ENCODE measurements at places on chromosomes 16 and 17.

GRCh38 chr16:83762141-83762991 is 45.4 kb upstream of the HSBP1 start:
- no peak for DNase-seq

GRCh38 chr17:46191322-46192188 is 1.7 kb downstream of the KANSL1 start:
- DNase-seq = no peak

DNA sequence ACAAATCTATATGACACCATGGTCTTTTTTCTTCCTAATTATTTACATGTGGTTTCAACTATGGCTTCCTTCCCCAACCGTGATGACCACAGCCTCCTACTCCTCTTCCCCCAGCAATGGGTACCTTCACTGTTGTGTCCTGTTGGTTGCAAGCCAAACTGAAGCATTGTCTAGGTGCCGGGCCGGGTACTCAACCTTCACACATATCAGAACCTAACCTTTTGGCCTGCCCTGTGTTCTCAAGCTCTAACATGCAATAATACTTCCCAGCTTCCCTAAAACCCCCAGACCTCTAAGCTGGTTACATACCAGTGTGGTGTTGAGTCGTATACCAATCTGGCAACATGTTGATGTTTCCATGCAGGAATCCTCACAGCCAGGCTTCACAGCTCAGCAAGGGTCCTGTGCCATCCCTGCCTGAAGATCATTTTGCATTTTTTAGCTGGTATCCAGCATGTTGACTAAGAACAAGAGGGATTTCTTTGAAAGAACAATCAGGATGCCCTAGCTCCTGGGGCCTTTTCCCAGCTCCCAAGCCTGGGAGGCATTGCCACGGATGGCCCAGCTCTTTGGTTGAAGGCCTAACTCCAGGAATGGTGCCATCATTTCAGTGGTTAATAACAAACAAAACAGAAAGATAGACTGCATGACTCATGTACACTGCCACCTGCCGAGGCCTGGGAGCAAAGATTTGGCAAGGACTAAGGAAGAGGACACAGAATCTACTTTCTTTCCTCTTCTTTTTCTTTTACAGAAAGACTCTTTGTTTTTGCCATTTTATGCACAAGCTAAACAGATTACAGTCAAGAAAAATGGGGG is 373.7 kb upstream of the SALL1 start:
- DNase-seq = no peak

DNA sequence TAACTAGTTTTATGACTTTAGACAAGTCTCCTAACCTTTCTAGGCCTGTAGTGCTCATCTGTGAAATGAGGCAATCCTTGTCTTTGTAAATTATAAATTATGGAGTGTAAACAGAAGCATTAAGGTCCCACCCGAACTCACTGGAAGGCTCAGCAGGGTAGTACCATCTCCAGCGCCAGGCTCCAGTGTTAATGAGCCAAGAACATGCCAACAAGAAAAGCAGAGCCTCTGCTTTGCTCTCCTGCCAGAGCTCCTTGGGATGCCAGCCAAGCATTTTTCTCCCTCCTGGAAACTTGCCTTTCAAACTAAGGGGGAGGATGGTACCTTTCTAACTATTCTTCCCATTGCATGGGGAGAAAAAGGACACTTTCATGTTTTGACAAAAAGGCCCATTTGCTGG is 14.9 kb downstream of the LIMD2 start:
- no peak for DNase-seq

- DNase-seq = no peak
These were observed 177.9 kb downstream of the SEC14L1 start for GRCh38 chr17:77318491-77319210.

- peak; percentile 69 for DNase-seq
These were observed 19.7 kb upstream of the SLC47A1 start for GRCh38 chr17:19513897-19514488.

DNA sequence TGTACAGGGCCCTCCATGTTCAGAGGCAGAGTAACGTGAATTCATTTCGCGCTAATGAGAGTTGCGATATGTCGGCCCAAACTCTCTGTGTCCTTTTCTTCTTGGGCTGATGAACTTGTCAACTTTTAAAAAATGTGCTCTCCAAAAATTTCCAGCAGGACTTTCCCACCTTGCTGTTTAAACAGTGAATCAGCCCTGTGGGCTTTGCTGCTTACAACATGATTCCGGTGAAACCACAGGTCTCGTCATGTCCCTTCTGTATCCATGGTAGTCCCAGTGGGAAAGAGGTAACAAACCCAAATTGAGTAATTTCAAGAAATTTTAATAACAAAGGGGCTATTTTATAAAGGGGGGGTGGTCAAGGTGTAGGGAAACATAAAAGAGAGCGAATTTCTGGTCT is 612.9 kb downstream of the MAF start:
- no peak for DNase-seq

GRCh38 chr17:16935786-16936185 is 36.1 kb downstream of the TNFRSF13B start:
- DNase-seq = peak; percentile 25

- DNase-seq = no peak
These were observed 18.7 kb upstream of the RFFL start for GRCh38 chr17:35082073-35082657.

GRCh38 chr16:79263425-79263824 is 337.1 kb downstream of the MAF start:
- DNase-seq = no peak

DNA sequence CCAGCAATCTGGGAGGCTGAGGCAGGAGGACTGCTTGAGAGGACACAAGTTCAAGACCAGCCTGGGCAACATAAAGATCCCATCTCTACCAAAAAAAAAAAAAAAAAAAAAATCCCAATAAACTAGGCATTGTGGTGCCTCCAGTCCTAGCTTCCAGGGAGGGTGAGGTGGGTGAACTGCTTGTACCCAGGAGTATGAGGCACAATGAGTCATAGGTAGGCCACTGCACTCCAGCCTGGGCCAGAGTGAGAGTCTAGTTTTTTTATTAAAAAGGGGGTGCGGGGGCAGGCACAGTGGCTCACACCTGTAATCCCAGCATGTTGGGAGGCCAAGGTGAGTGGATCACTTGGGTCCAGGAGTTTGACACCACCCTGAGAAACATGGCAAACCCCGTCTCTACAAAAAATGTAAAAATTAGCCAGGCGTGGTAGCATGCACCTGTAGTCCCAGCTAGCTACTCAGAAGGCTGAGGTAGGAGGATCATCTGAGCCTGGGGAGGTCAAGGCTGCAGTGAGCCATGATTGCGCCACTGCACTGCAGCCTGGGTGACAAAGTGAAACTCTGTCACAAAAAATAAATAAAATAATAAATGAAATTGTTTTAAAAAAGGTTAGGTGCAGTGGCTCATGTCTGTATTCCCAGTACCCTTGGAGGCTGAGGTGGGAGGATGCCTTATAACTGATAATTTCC is 7.8 kb upstream of the CHST6 start:
- no peak for DNase-seq

DNA sequence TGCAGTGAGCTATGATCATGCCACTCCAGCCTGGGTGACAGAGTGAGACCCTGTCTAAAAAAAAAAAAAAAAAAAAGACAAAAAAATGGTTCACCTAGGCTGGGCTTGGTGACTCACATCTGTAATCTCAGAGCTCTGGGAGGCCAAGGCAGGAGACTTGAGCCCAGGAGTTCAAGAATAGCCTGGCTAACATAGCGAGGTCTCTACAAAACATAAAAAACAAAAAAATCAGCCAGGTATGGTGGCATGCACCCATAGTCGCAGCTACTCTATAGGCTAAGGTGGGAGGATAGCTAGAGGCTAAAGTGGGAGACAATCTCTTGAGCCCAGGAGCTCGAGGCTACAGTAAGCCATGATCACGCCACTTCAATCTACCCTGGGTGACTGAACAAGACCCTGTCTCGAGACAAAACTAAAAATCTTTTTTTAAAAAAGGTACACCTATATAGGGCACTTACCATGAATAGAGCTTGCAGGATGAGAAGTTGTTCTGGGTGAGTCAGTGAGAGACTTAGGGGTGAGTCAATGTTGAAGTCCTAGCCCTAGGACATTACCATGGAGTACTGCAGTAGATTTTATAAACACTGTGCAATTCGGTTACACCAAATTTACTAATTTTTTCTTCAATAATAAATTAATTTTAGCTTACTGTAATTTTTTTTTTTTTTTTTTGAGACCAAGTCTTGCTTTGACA is 19.0 kb downstream of the USP32 start:
- no peak for DNase-seq

DNA sequence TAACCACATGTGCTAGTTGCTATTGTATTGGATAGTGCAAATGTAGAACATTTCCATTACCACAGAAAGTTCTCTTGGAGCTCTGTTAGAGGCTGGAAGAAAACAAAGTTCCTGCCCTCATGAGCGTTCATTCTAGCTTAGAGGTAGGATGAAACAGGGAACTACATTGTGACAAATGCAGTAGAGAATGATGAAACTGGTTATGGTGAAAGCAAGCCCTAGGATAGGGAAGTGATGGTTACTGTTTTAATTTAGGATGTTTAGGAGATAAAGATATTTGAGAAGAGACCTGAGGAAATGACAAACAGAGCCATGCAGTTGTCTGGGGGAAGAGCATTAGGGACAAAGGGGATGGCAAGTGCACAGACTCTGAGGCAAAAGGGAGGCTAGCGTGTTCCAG is 50.7 kb downstream of the AATF start:
- DNase-seq = no peak

- DNase-seq = no peak
These were observed 8.1 kb upstream of the IGF2BP1 start for GRCh38 chr17:48989100-48989499.

DNA sequence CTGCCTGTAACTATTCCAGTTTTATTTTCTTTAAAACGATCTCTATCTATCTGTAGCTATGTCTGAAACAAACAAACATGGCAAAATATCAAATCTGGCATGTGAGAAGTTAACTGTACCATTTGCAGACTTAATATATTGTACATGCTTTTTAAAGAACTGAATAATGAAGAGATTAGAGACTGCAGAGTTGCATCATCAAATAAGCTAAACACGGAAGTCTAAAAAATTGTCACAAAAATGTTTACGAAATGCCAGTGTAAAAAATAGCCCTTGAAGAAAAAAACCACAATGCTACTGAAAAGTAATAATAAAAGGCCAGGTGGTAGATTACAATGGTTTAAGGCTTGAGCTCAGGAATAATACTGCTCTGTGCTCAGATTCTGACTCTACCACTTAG is 43.1 kb downstream of the HS3ST3A1 start:
- DNase-seq = no peak

DNA sequence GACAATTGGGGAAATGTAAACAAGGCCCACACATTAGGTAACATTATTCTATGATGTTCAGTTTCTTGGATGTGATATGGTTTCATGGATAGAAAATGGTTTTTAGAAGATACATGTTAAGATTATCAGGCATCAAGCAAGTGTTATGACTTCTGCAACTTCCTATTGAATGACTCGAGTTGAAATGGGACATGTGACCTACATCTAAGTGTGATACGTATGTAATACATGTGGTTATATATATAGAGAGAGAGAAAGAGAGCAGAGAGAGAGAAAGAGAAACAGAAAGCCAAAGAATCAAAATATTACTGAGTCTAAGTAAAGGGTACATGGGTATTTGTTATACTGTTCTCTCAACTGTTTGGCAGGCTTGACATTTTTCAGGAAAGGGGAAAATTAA is 1.7 kb downstream of the TMEM170A start:
- DNase-seq = no peak

DNA sequence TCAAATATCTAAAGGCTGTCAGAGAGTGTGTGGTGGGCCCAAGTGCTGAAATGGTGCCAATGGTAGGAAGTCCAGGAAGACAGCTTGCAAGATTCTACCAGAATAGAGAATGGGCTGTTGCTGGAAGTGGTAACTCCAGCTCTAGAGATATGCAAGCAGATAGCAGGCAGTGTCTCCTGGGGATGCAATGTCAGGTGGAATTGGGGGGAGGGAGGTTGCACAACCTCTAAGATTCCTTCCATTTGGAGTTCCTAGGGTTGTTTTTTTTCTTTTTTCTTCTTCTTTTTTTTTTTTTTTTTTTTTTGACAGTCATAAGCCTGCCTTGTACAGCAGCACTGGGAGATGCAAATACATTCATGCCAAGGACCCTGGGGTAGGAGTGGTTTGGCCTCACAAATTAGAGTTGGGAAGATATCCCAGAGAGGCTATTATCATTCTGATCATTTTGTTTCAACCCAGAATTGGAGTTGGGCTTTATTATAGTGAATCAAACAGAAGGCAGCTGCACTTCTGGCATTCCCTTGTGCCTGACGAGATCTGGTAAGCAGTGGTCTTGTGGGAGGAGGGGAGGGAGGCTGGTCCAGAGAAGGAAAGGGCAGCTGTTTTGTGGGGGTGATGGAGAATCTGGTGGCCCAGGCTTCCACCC is 51.1 kb downstream of the SLC6A2 start:
- DNase-seq = no peak

GRCh38 chr16:10581507-10581906 is 1.1 kb upstream of the EMP2 start:
- DNase-seq = no peak

- DNase-seq = no peak
These were observed 23.6 kb downstream of the SOCS1 start for GRCh38 chr16:11232302-11232851.
